ENCODE measurements at places on chromosomes 11 and 22.

DNA sequence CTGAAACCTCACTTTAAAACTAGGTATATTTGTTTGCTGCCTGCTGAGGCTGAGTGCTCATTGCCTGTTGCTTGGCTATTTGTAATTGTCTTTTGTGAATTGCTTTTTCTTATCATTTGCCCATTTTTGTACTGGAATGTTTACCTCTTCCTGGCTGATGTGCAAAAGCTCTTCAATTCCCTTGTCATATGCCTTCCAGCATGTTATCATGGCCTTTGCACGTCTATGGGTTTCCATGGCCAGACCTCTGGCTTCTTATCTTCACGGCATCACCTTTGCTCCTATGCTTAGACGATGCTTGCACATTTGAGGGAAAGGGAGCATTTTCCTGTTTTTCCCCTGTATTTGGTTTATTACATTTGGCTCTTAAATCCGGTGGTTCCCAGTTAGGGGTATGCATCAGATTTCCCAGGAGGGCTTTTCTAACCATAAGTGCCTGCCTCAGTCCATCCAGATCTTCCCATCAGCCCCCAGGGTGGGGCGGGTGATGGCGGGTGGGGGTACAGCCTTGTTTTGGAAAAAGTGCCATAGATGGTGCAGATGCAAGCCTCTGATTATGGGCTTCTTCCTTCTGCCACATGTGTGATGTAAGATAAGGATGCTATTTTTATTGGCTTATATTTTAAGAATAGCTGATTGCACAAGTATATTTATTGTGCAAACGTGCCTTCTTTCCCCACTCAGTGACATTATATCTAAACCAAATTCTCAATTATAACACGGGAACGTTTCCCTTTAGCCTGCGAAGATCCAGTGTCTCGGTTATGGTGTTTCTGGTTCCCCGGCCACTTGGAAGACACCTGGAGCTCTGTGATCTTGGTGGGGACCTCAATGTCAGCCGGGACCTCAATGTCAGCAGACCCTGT, 70.6 kb upstream of the SEPTIN5 start:
- no peak for DNase-seq

- DNase-seq, result no peak
Observed at GRCh38 chr11:85647078-85647477, 689 bp upstream of the TMEM126A start.

DNA sequence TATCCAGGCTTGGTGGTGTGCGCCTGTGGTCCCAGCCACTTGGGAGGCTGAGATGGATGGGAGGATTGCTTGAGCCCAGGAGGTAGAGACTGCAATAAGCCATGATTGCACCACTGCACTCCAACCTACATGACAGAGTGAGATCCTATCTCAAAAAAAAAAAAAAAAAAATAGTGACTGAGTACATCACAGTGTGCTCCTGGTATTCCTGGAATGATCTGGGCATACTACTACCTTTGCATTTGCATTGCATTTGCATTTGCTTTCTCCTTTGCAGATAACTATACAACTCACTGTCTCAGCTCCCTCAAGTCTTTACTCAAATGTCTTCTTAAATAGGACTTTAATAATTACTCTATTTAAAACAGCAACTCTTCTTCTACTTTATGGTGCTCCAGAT, 51.8 kb downstream of the DLG2 start:
- no peak for DNase-seq

GRCh38 chr22:45845076-45845487, 131.9 kb downstream of the WNT7B start:
- peak; percentile 34 for DNase-seq

DNA sequence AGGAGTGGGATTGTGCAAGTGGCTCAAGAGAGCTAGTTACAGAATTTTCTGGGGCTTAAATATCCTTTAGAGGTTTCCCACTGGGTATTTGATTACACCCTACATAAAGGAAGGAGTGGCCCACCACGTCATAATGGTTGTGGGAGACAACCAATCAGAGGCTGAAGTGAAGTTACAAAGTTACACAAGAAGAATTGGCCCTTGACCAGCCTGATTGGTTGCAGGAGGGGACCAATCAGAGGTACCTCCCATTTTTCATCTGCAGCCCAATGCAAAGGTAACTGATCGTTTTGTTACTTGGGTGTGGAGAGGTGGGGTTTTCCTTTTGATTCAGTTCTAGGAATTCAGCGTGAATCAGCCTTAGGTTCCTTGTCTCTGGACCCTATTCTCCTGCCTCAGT, 430.5 kb upstream of the FAT3 start:
- no peak for DNase-seq

GRCh38 chr11:94546162-94546470, 2.4 kb downstream of the FUT4 start:
- DNase-seq, result peak; percentile 75

DNA sequence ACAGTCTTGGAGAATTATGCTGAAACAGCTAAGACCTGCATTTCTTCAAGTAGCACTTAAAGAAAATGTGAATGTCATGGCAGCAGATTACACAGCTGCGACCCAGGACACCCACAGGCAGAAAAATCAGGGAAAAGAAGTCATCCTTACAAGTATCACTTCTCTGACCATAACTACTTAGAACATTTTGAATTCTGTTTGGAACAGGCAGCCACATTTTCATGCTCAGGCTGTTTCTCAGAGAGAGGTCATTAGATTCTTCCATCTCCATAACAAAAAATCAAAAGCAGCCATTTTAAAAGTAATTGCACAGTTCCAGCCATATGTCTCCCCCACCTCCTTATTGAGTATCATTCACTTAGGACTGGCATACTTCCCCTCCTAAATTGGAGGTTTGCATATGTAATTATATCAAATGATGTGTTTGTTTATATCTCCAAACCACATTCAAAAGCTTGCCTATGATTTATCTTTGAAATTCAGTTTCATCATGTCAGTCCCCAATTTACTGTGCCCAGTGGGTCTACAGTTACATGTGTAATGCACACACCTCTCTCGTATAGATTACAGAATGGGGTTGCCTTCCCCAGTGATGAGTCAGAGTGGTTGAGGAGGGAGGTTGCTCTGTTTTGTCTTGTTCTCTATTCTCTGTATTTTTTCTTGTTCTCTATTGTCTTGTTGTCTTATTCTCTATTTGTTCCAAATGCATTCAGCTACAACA, 276.5 kb upstream of the MTNR1B start:
- DNase-seq, result no peak

DNA sequence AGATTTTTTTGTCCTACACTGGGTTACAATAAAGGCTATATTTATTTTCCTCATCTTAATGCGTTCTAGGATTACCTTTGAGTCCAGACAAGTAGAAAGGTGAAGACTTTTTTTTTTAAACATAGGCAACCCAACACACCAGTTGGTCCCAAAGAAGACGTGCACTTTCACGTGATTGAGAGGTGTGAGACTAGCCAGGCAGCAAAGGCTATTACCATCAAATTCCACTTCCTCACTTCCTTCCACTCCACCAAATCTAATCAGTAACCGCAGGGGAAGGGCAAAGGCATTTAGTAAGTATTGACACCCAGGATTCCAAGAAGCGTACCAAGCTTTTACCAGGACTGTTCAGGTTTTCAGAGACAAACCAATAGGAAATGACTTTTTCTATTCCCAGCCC, 109.3 kb downstream of the APIP start:
- no peak for DNase-seq

DNA sequence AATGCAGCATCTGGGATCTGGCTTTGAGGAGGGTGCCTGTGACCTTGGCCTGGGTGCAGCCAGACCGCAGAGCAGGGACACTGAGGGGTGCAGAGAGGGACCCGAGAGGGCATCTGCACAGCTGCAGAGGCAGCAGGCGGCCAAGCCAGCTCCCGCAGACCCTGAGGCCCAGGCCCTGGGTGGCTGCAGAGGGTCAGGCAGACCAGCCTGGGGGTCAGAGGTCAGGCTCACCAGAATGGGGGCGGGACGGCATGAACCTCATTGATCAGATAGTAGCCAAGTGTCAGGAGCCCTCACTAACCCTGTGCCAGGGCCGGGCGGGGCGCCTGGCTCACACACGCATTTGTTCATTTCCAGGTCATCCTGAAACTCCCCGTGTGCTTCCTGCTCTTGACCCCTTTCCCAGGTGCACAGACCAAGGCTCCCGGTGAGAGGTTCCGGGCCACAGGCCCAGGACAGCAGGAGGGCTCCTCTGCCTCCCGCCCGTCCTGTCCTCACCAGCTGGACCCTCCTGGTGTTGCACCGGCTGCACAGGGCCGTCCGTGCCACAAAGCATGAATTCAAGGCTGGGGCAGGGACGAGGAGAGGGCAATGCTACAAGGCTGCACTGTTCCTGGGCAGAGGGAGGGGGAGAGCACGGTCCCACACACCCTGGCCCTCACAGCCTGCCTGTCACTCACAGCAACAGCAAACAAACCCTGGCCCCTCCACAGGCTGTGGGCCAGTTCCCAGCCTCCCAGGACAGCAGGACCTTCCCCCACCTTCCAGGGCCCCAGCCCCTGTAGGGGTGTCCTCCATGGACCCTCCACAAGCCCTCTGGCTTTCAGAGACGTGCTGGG, 3.3 kb downstream of the RTN4R start:
- no peak for DNase-seq

- no peak for DNase-seq
Observed at GRCh38 chr22:50012211-50013181, at the start of gene IL17REL. Gene IL17REL (minus strand): TSS chr22:50012765. CDS start chr22:50012646, 119 bp downstream.

DNA sequence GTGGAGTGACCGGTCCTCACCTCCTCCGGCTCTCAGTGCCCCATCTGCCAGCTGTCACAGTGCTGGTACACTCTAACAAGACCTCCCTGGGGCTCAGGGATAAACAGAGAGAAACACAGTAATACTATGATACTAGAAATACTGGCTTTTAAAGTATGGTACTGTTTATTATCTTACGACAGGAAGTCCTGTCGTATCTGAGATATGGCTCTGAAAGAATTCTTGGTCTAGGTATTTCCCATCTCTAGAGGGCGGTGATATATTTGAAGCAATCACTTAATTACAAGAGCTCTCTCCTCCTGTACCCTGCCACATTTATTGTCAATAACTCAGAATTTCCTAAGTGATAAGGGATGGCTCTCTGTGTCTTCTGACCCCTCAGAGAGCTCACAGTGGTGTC, 119.1 kb downstream of the RRM1 start:
- no peak for DNase-seq

DNA sequence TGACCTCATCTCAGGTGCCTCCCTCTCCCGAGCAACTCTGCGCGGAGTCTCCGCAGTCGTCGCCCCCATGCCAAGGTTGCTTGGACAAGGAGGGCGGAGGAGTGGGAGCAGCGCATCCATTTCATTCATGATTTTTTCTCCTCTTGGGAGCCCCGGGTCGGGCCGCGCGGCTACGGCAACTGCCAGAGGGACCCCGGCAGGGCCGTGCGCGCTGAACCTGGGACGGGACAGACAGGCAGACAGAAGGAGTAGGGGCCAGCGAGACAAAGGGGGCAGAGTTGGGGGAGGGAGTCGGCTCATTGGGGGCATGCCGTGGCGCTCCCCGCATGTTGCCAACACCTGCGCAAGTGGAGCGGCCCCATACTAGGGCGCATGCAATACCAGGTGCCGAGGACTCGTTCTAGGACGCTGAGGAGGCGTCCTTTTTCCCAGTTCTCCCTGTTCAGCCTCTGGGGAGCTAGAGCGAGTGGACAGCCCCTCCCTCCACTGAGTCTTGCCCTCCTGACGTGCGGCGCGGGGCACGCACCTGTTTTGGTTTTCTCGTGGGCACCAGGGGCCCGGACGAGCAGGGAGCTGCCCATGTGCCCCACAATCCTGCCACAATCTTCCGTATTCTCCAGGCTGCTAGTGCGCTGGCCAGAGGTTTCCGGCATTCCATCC, 501 bp upstream of the PTPN5 start:
- DNase-seq, result no peak

DNA sequence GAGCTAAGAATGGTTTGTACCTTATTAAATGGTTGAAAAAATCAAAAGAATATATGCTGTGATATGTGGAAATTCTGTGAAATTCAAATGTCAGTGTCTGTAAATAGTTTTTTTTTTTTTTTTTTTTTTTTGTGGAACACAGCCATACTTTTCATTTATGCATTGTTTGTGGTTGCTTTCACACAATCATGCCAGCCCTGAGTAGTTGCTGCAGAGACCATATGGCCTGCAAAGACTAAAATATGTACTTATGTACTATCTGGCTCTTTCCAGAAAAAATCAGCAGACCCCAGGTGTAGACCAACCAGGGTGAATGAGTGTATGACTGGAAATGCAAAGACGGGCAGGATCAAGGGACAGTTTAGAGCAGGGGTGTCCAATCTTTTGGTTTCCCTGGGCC, 98.3 kb downstream of the PTPRJ start:
- no peak for DNase-seq

DNA sequence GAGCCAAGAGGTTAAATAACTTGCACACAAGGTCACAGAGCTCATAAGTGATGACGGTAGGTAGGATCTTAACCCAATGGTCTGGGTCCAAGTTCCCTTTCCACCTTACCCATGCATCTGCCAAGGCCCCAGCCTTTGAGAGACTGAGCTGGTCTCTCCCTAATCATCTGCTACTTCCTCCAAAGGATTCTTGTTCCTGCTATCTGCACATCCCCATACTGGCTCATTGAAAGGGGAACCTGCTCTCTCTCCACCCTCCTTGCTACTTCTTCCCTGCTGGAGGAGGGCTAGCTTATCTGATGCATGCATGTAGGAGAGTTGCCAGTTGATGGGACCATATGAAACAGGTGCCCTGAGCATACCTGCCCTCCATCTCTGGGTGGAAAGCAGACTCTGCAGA, 47.7 kb downstream of the COMMD9 start:
- no peak for DNase-seq

GRCh38 chr22:37768273-37768672, 39.5 kb upstream of the GCAT start:
- peak; percentile 37 for DNase-seq

GRCh38 chr11:81301166-81301830, 1432.4 kb downstream of the FAM181B start:
- no peak for DNase-seq

DNA sequence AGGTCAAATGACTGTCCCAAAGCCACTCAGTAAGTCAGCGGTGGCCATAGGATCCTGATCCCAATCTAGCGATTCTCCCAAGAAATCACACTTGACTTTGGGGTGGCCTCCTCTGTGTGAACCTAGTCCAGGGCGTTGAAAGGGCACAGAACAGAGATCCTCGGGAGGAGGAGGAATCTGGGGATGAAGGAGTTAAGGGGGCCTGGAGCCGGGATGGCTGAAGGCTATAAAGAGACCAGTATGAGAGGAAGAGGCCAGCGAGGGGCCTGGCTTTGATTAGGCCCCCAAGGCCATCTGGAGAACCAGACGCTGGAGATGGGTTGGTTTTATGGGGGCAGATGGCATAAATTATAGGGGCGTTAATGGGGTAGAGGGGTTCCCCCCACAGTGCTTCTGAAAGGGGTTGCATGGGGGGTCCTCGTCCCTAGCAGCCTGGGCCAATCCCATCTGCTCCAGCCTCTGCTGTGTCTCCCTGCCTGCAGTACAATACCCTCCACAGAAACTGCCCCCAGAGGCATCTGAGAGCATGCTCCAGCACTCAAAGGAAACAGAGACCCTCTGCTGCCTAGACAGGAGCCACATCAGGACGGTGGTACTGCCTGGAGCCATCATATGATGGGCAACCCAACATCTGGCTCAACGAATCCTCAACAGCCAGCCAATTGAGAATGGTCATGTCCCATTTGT, 35.2 kb upstream of the TRIM29 start:
- DNase-seq, result no peak

GRCh38 chr22:29002603-29003002, 59.0 kb downstream of the C22orf31 start:
- no peak for DNase-seq
